ENCODE measurements at places on chromosomes 16 and 17. TPM values are rescaled to one million over a fixed set of nuclear protein-coding genes. Genes with fewer than 3 reads are reported as not detected.

MPV17L gene
- 7.6 TPM for total RNA-seq

SERPINF2 gene
- total RNA-seq: 36.3 TPM

RAB26 gene
- 9.9 TPM for total RNA-seq

KCNH4 gene
- not detected for total RNA-seq

AATF gene
- 47.8 TPM for total RNA-seq

SOCS7 gene
- 25.8 TPM for total RNA-seq

CMTM2 gene
- total RNA-seq: not detected

MEIOC gene
- total RNA-seq: not detected

C17orf75 gene
- total RNA-seq: 19.4 TPM

ENPP7 gene
- 20.5 TPM for total RNA-seq

ST6GALNAC1 gene
- total RNA-seq: 10.3 TPM

SAMD14 gene
- 2.2 TPM for total RNA-seq

GRIN2A gene
- 0.57 TPM for total RNA-seq

CCL7 gene
- not detected for total RNA-seq

SLC5A11 gene
- 0.45 TPM for total RNA-seq

ITGAD gene
- not detected for total RNA-seq

GPR142 gene
- total RNA-seq: 4.1 TPM

KIF19 gene
- total RNA-seq: 2.0 TPM

OR2C1 gene
- 0.22 TPM for total RNA-seq

ACE gene
- total RNA-seq: 3.6 TPM

SPAG9 gene
- 82.9 TPM for total RNA-seq

TP53TG3B gene
- not detected for total RNA-seq

TMC6 gene
- 122 TPM for total RNA-seq

CCL4 gene
- total RNA-seq: not detected

SPHK1 gene
- 26.8 TPM for total RNA-seq

MYH2 gene
- total RNA-seq: not detected

GRIN2C gene
- 0.72 TPM for total RNA-seq

CES2 gene
- 54.1 TPM for total RNA-seq

VAMP2 gene
- 44.7 TPM for total RNA-seq

C16orf96 gene
- total RNA-seq: 0.43 TPM

CRYM gene
- 3.7 TPM for total RNA-seq

WSCD1 gene
- 16.1 TPM for total RNA-seq

ZPBP2 gene
- not detected for total RNA-seq

PRAC1 gene
- 0.88 TPM for total RNA-seq

MYCBPAP gene
- total RNA-seq: 4.1 TPM

PRAC2 gene
- not detected for total RNA-seq

NETO2 gene
- total RNA-seq: 50.3 TPM

CHST5 gene
- 0.60 TPM for total RNA-seq

CFAP97D1 gene
- not detected for total RNA-seq

SLC16A5 gene
- total RNA-seq: 16.4 TPM

KRT23 gene
- total RNA-seq: 49.7 TPM

PPM1E gene
- total RNA-seq: 1.1 TPM

HEATR9 gene
- not detected for total RNA-seq

CRYBA1 gene
- total RNA-seq: not detected

FBXW10 gene
- total RNA-seq: 0.22 TPM

KRTAP3-1 gene
- 1.7 TPM for total RNA-seq

CHD3 gene
- total RNA-seq: 170 TPM

CES1 gene
- 2.1 TPM for total RNA-seq

SDK2 gene
- total RNA-seq: 4.6 TPM

TP53TG3 gene
- total RNA-seq: not detected

TSNAXIP1 gene
- 7.2 TPM for total RNA-seq

EDC4 gene
- 77.5 TPM for total RNA-seq

LGALS9B gene
- total RNA-seq: 0.29 TPM

PIMREG gene
- total RNA-seq: 7.6 TPM

TPPP3 gene
- 44.5 TPM for total RNA-seq

COG7 gene
- 24.0 TPM for total RNA-seq
